Peyer's patch (tissue), 4 donors: ENCODE measurements at places on chromosomes 1 and 21.
A peak's percentile ranks its signal among the peaks of the same experiment; 100 is the strongest.

DNA sequence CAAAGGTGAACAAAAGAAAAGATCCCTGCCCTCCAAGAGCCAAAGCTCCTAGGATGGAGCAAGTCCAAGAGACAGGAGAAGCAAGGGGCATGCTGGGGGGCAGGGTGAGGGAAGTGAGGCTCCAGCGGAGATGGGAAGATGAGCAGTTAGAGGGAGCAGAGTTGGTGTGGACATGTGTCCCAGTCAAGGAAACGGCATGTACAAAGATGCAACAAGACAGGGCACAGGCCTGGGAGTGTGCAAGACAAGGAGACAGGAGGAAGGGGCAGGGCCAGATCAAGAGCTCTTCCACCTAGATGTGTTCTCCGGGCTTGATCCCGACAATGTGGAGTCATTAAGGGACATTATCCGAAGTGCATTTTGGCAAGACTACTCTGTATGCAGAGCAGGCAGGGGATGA lies 82.1 kb downstream of the CAPZB start:
- DNase-seq, result no peak

GRCh38 chr1:19814681-19815503 lies at the start of gene RNF186:
Gene RNF186, minus strand, starts transcription at chr1:19815283. Its CDS starts 182 bp downstream, at chr1:19815101.
- peak; percentile 88 for DNase-seq

GRCh38 chr21:41402796-41403195 lies 23.2 kb upstream of the MX1 start:
- DNase-seq, result no peak

GRCh38 chr1:220267630-220268029 lies 4.6 kb downstream of the RAB3GAP2 start:
- DNase-seq, result no peak

DNA sequence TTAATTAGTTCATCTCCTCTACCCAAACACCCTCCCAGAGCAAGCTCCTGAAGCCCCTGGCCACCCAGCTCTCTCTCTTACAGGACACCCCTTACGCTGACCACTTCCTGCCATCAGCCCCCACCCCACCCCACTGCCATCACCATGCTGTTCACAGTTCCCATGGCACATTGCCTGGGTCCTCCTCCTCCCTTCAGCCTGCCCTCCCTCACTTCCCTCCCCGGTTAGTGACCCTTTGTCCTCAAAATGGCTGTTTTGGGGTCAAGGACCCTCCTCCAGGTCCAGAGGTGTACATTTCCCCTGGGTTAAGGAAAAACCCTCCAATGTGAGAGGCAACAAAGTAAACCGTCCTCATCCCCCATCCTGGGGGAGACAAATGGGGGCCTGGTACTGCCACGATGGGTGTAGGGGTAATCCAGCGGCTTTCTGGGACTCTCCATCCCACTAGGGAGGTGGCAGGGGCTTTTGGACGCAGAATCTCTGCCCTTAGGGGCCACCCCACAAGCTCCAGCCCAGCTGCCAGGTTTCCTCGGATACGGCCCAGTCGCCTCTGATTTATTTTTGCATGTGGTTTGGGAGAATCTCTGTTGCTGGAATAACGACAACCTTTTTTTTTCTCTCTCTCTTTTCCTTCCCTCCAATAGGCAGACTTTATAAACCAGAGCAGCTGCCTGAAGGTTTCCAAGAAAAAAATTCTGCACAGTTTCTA lies 8.5 kb downstream of the CAMK2N1 start:
- DNase-seq, result no peak

DNA sequence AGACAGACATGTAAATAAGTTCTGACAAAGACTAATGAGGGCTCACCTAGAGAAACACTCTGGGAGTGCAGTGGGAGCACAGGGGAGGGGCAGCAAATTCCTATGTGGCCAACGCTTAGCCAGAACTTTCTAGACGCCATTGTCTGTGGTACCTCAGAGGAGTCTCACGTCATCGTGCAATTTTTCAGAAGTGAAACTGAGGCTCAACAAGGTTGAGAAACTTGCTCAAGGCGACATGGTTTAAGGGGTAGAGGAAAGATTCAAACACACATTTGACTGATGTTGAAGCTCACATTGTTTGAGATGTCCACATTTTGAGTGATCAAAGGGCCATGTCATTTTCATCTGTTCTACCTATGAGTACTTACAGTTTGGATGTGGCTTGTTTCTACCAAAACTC lies 152.6 kb upstream of the LMO4 start:
- DNase-seq, result no peak

DNA sequence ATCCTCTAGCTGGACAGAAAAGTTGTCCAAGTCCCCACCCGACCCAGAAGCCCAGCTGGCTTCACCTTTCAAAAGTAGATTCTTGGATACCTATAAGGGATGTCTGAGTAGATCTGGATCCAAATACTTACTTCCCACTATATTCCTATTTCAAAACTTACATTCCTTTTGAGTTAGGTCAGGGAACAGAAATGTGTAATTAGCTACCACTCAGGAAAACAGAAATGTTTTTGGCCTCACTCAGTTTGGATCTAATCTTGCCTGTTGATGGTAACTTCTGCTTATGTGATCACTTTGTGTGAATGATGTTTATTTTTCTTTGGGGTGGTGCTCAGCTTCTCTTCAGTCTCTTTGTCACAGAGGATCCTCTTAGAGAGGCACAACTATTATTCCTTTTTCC lies 814.4 kb upstream of the RGS18 start:
- DNase-seq, result no peak
